ENCODE measurements at places on chromosomes 1 and 21. TPM values are rescaled to one million over a fixed set of nuclear protein-coding genes. Genes with fewer than 3 reads are reported as not detected.

Gene KIAA0040
- total RNA-seq, result 0.31 TPM

Gene PRR9
- not detected for total RNA-seq

Gene NCAM2
- total RNA-seq, result 2.2 TPM

Gene FRRS1
- total RNA-seq, result 1.2 TPM

Gene ADGRB2
- total RNA-seq, result 34.8 TPM

Gene PAPPA2
- 0.03 TPM for total RNA-seq

Gene FCRL2
- total RNA-seq, result not detected

Gene GPR161
- 2.4 TPM for total RNA-seq

Gene BROX
- total RNA-seq, result 49.8 TPM

Gene HTR6
- total RNA-seq, result 0.10 TPM

Gene NASP
- total RNA-seq, result 193 TPM

Gene RPS6KC1
- total RNA-seq, result 20.5 TPM

DNA sequence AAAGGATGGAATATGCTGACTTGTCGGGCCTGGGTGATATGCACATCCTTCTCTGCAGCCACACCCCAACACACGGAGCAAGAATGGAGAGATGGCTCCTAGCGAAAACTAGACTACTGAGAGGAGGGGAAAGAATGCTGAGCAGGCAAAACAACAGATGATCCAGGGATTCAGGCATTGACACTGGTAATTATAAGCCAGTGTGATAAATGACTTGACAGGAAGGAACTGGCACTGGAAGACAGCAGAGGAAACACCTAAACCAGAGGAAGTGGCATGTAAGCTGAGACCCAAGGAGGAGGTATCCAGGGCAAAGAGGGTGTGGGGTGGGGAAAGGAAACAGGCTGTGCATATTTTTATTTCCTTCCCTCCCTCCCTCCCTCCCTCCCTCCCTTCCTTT is 31.7 kb upstream of the KHDRBS1 start:
- H3K36me3 ChIP-seq, result no peaks in the 10 kb centered on the region
- H3K27me3 ChIP-seq, result no peaks in the 10 kb centered on the region
- H3K27ac ChIP-seq, result no peak overlapping the region
- DNase-seq, result no peak

- H3K36me3 ChIP-seq, result no peaks in the 10 kb centered on the region
- H3K27me3 ChIP-seq, result no peaks in the 10 kb centered on the region
- no peak overlapping the region for H3K4me3 ChIP-seq
- DNase-seq, result no peak
- no peaks in the 10 kb centered on the region for H3K4me1 ChIP-seq
- H3K27ac ChIP-seq, result no peak overlapping the region
Measured at GRCh38 chr1:189609167-189609566, 868.5 kb downstream of the BRINP3 start.

GRCh38 chr21:36710729-36711048 is 11.8 kb downstream of the SIM2 start:
- no peak overlapping the region for H3K27ac ChIP-seq
- DNase-seq, result no peak
- no peaks in the 10 kb centered on the region for H3K27me3 ChIP-seq
- no peaks in the 10 kb centered on the region for H3K36me3 ChIP-seq

DNA sequence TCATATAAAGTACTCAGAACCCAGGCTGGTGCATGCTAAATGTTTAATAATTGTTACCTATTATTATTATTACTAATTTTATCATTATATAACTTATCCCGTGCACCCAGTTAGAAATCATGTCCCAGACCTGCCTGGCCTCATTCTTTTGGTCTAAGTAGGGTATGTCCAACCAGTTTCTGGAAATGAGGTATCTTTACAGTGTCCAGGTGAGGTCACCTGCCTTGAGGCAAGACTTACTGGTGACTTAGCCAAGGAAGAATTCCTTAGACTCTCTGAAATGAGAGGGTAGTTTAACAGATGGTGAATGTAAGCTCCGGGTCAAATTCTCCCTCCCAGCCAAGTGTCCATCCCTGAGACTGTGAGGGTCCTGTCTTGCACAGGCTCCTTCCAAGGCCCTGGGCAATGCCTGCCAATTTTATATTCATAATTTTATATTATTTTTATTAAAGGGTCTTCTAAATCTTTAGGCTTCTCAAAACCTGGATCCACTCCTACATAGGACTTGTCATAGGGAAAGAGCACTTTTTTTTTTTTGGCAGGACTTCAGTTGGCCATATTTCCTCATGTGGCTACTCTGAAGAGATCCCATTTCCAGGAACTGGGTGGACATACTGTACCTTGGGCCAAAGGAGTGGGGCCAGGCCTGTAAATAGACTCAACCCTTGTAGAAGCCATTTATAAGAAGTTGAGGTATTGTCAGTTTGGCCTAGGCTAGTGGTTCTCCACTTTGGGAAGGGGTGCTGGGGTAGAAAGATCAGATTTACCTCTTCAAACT is 96.7 kb upstream of the KCNA3 start:
- H3K36me3 ChIP-seq, result no peaks in the 10 kb centered on the region
- no peak for DNase-seq
- H3K27me3 ChIP-seq, result 0 out of 2 replicates have a peak, but pooled peaks cover 2% of the 10 kb centered on the region
- no peak overlapping the region for H3K4me3 ChIP-seq
- H3K4me1 ChIP-seq, result no peaks in the 10 kb centered on the region

GRCh38 chr1:241627453-241628259 is 12.5 kb downstream of the CHML start:
- H3K27me3 ChIP-seq, result no peaks in the 10 kb centered on the region
- no peaks in the 10 kb centered on the region for H3K36me3 ChIP-seq
- peaks cover 11% of the 10 kb centered on the region for H3K4me1 ChIP-seq
- H3K4me3 ChIP-seq, result no peak overlapping the region
- H3K27ac ChIP-seq, result peak overlapping the region; percentile 57

GRCh38 chr1:193083365-193084088 is 21.7 kb downstream of the GLRX2 start:
- no peak overlapping the region for H3K27ac ChIP-seq
- H3K36me3 ChIP-seq, result peaks cover 43% of the 10 kb centered on the region
- no peak overlapping the region for H3K4me3 ChIP-seq
- DNase-seq, result no peak

DNA sequence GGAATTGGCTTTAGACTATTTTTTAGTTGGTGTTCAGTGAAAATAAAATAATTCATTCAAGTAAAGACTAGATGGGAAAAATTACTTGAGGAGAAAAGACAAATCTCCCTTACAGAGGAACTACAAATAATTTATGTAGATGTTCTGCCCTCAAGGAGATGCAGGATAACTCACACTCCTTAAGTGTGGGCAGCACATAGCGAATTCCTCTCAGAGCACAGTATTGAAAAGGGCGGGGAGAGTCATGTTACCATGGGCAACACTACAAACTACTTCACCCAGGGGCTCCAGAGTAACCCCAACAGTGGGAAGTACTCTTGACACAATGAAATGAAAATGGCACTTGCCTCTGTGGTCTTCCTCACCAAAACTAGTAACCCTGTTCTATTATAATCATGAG is 20.6 kb upstream of the LAMC2 start:
- H3K4me3 ChIP-seq, result no peak overlapping the region
- H3K36me3 ChIP-seq, result no peaks in the 10 kb centered on the region
- no peak for DNase-seq
- H3K27me3 ChIP-seq, result no peaks in the 10 kb centered on the region

DNA sequence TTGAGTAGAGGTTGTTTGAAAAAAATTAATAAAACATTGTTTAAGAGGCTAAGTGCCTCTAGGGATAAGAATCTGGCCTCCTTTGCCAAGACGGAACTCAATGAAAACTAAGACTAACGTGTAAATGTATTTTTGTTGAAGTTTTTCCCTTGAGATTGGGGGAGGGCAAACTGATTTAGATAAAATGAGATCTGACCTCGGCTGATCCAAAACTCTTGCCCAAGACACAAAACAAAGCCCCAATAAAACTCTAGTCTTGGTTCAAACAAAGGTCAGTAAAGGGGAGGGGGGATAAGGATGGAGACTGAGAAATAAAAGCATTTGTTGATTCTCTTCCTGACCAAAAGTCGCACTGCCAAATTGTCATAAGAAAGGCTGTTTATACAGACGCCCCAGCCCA is 134.8 kb upstream of the DPT start:
- no peaks in the 10 kb centered on the region for H3K36me3 ChIP-seq
- H3K27me3 ChIP-seq, result no peaks in the 10 kb centered on the region
- no peak overlapping the region for H3K4me3 ChIP-seq
- peak overlapping the region; percentile 39 for H3K27ac ChIP-seq
- DNase-seq, result no peak

GRCh38 chr1:221992427-221992826 is 250.5 kb upstream of the DUSP10 start:
- DNase-seq, result no peak
- H3K27me3 ChIP-seq, result no peaks in the 10 kb centered on the region
- no peaks in the 10 kb centered on the region for H3K4me1 ChIP-seq

GRCh38 chr1:117364240-117364639 is 3.0 kb upstream of the MAN1A2 start:
- DNase-seq, result no peak
- no peak overlapping the region for H3K27ac ChIP-seq
- H3K36me3 ChIP-seq, result no peaks in the 10 kb centered on the region

DNA sequence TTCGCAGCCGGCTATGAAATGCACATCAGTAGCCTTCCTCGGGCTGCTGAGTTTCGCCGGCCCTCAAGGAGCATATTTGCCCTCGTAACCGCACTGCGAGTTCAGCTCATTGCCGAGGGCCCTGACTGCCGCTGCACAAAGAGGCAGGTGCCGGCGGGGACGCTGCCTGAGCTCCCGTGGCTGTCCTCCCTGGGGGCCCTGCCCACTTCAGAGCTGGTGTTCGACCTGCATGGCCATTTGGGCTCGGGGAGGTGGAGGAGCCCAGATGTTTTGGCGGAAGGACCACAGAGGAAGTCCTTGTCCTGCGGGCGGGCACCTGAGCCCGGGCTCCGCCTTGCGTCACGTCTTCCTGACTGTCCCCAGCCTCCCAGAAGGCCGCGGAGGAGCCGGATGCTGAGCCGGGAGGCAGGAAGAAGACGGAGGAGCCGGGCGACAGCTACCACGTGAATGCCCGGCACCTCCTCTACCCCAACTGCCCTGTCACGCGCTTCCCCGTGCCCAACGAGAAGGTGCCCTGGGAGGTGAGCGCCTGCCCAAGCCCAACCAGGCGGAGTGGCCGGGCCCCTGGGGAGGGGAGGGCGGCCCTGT is 29.9 kb upstream of the LRRC3 start:
- no peak overlapping the region for H3K4me3 ChIP-seq
- no peak for DNase-seq
- H3K27me3 ChIP-seq, result no peaks in the 10 kb centered on the region
- H3K27ac ChIP-seq, result no peak overlapping the region

GRCh38 chr1:150092180-150092791 is 24.7 kb downstream of the VPS45 start:
- H3K36me3 ChIP-seq, result peaks cover 10% of the 10 kb centered on the region
- no peak overlapping the region for H3K4me3 ChIP-seq
- H3K27me3 ChIP-seq, result no peaks in the 10 kb centered on the region
- no peaks in the 10 kb centered on the region for H3K4me1 ChIP-seq

- no peak for DNase-seq
- no peaks in the 10 kb centered on the region for H3K4me1 ChIP-seq
- no peak overlapping the region for H3K27ac ChIP-seq
- H3K27me3 ChIP-seq, result no peaks in the 10 kb centered on the region
- no peaks in the 10 kb centered on the region for H3K36me3 ChIP-seq
- H3K4me3 ChIP-seq, result no peak overlapping the region
Measured at GRCh38 chr1:193705554-193705981, 519.2 kb upstream of the B3GALT2 start.

- H3K4me1 ChIP-seq, result no peaks in the 10 kb centered on the region
- no peak for DNase-seq
- H3K4me3 ChIP-seq, result no peak overlapping the region
Measured at GRCh38 chr1:200938955-200939354, 44.3 kb downstream of the INAVA start.

- no peaks in the 10 kb centered on the region for H3K27me3 ChIP-seq
- H3K4me1 ChIP-seq, result no peaks in the 10 kb centered on the region
- no peaks in the 10 kb centered on the region for H3K36me3 ChIP-seq
- H3K4me3 ChIP-seq, result no peak overlapping the region
- DNase-seq, result peak; percentile 35
Measured at GRCh38 chr1:192951691-192952460, 107.3 kb downstream of the UCHL5 start.

DNA sequence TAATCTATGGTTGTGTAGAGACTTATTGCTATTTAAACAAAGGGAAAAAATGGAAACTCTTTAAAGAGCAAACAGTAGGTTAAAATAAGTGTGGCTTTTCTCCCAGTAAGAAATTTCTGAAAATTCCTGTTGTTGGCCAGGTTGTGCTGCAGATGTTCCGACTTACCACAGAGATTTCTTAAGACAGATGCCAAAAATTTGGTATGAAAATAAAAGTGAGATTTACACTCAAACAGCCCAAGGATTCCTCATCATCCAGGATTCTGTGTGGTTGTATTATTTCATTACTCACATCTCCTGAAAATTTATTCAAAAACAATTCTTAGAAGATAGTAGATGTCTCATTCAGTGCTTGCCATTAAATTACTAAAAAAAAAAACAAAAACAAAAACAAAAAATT is 296.7 kb upstream of the PTBP2 start:
- H3K4me1 ChIP-seq, result no peaks in the 10 kb centered on the region
- no peak overlapping the region for H3K4me3 ChIP-seq
- DNase-seq, result no peak
- H3K27ac ChIP-seq, result no peak overlapping the region
- no peaks in the 10 kb centered on the region for H3K27me3 ChIP-seq

DNA sequence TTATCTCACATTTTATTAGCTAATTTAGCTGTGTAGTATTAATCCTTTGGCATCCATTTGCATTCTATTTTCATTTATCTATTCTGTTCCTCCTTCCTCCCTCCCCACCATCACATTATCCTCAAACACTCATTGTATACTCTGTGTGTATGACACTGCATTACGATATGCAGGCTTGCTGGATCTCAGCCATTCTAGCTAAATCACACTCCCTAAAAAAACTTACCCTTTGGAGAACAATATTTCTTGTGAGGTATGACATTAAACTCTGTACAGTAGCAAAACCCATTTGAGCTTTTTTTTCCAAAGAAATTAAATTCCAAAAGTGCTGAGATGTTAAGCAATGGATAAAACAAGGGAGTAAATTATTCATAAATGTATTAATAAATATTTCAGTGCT is 11.4 kb upstream of the RAB3GAP2 start:
- no peaks in the 10 kb centered on the region for H3K4me1 ChIP-seq
- H3K27ac ChIP-seq, result no peak overlapping the region

DNA sequence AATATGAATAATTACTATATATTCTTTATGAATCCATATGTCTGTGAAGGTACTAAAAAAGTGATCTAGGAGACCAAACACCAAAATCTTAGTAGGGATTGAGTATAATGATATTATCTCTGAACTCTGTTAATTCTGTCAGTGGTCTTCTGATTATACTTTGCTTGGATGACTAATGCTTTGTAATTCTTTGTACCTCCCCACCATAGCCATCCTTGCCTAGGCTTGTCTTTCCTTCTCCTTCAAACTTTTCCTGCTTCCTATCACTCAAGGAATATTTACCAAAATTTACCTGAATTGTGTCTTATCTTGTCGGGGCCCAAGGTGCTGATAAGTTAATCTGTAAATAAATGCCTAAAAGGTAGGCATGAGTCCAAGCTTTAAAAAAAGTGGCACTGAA is 845 bp upstream of the RGS5 start:
- H3K4me3 ChIP-seq, result no peak overlapping the region
- no peak overlapping the region for H3K27ac ChIP-seq
- H3K4me1 ChIP-seq, result no peaks in the 10 kb centered on the region
- no peaks in the 10 kb centered on the region for H3K36me3 ChIP-seq
- H3K27me3 ChIP-seq, result no peaks in the 10 kb centered on the region

GRCh38 chr1:174837386-174837785 is 162.4 kb upstream of the CACYBP start:
- no peaks in the 10 kb centered on the region for H3K36me3 ChIP-seq
- H3K4me3 ChIP-seq, result no peak overlapping the region
- no peak overlapping the region for H3K27ac ChIP-seq
- H3K4me1 ChIP-seq, result no peaks in the 10 kb centered on the region
- H3K27me3 ChIP-seq, result no peaks in the 10 kb centered on the region

GRCh38 chr1:212141404-212141803 is 105.9 kb downstream of the DTL start:
- H3K4me1 ChIP-seq, result no peaks in the 10 kb centered on the region
- no peaks in the 10 kb centered on the region for H3K36me3 ChIP-seq
- no peak overlapping the region for H3K4me3 ChIP-seq
- no peak overlapping the region for H3K27ac ChIP-seq
- no peaks in the 10 kb centered on the region for H3K27me3 ChIP-seq

Data from Panc1 (cell line).